ENCODE measurements at places on chromosomes 3 and 15.

GRCh38 chr15:77817434-77817833, 184.7 kb upstream of the LINGO1 start:
- DNase-seq = no peak

- DNase-seq = no peak
These were observed 110.1 kb downstream of the DNAH12 start for GRCh38 chr3:57434041-57434440.

DNA sequence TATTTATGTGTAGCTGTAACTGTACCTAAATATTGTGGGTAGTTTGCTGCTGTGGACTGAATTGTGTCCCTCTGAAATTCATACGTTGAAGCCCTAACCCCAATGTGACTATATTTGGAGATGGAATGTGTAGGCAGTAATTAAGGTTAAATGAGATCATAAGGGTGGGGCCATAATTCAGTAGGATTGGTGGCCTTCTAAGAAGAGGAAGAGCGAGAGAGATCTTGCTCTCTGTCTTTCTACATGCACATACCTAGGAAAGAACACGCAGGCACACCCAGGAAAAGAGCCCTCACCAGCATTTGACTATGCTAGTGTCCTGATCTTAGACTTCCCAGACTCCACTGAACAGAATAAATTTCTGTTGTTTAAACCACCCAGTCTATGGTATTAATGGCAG, 67.6 kb upstream of the CFAP20DC start:
- DNase-seq = no peak

- DNase-seq = no peak
These were observed 8.8 kb downstream of the CAPN3 start for GRCh38 chr15:42368096-42368495.

GRCh38 chr15:39918688-39919385, 1.2 kb downstream of the GPR176 start:
- DNase-seq = no peak

GRCh38 chr15:57686657-57687056, 19.9 kb upstream of the POLR2M start:
- no peak for DNase-seq

- DNase-seq = no peak
These were observed 8.9 kb downstream of the NSUN3 start for GRCh38 chr3:94071713-94072284.

GRCh38 chr3:177135841-177136492, 61.3 kb downstream of the TBL1XR1 start:
- no peak for DNase-seq

GRCh38 chr15:56168394-56168793, 75.3 kb downstream of the RFX7 start:
- DNase-seq = no peak

DNA sequence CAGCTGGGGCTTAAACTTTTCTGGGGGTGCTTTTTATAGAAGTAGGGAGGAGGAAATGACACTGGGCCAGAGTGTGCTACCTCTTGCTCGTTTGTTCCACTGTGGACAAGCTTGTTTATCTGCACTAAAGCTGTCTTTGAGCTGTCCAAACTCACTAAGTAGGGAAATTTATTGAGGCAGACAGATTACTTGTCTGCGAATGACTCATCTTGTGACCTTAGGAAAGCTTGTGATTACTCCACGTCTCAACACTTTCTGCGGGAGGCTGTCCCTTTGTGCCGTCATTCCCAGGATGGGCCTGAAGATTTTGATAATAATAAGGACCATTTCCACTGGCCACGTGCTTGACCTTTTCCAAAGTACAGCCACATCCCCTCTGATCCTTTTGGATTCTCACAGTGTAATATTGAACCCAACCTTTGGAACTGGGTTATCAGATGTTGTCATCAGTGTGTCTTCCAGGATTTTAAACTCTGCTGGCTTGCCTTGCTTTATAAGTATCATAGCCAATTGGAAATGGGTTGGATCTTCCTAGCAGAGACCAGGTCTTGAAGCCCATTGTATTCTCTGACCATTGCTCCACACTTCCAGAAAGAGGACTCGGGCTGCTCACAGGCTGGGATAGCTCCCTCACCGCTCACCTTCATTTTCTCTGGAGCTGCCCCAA, 84.7 kb downstream of the AGBL1 start:
- DNase-seq = no peak

GRCh38 chr3:126118591-126118990, 34.7 kb upstream of the SLC41A3 start:
- no peak for DNase-seq

GRCh38 chr15:51840692-51841091, 11.2 kb downstream of the TMOD3 start:
- DNase-seq = no peak

DNA sequence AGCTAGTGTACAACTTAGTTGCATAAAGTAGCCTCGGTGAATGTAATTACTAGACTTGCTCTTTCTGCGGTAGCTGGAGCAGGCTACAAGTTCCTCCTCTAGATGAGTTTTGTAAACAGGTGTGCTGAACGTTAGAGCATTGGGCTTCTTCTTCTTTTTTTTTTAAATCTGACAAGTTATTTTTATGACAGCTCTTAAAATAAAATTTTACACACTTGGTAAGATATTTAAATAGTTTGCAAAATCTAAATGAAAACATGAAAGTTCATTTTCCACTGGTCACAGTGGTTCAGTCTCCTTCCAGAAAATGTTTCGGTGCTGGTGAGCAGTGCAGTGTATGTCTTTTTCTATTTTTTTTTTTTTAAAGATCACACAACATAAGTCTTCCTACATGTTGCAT, 3.0 kb downstream of the CCR9 start:
- DNase-seq = no peak

GRCh38 chr15:67303490-67304363, 49.1 kb downstream of the IQCH start:
- DNase-seq = peak; percentile 0

- no peak for DNase-seq
These were observed 398.0 kb downstream of the OTOL1 start for GRCh38 chr3:161894657-161895056.

- no peak for DNase-seq
These were observed 13.3 kb upstream of the THUMPD3 start for GRCh38 chr3:9349321-9350117.

DNA sequence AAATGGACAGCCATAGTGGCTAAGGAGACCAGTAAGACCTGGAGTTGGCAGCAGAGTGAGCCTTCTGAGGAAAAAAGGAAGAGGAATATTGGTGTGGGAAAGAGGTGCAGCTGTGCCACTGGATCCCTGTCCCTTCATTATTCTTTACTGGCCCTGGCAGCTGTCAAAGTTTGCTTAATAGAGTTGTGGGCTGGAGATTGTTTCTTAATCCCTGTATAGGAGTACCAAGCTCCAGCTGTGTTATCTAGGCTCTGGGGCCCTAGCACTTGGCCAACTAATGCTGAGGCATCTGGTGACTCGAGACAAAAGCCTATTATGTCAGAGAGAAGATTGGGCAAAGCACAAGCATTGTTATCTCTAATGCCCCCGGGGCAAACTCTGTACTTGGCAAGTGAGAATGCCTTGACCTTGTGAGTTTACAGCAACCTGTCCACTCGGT, 61.4 kb downstream of the ZNF609 start:
- no peak for DNase-seq

DNA sequence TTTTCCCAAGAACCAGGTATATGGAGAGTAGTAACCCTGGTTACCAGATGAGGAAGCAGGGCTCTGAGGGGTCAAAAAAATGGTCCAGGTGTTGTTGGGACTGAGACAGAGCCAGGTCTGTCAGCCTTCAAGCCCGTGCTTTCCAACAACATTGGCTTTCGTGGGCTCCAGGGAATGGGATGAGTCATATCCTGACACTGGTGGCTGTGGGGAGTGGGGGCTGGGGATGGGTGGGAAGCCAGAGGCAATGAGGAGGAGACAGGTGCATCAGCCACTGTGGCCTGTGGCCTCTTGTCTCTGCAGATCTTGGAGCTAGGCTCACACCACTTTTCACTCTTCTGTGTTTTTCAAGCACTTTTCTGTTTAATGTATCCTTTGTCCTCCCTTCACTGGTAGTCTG, 38.2 kb downstream of the CORO2B start:
- DNase-seq = no peak

GRCh38 chr15:101505610-101506337, 16.3 kb upstream of the PCSK6 start:
- DNase-seq = no peak

All from activated gamma-delta T cell treated with anti-CD3 and anti-CD28 coated beads, Interleukin-2, amount 50 U/mL, for 16 hours (primary cell).